ENCODE measurements at places on chromosomes 12 and 14. TPM values are rescaled to one million over a fixed set of nuclear protein-coding genes. Genes with fewer than 3 reads are reported as not detected.

DNA sequence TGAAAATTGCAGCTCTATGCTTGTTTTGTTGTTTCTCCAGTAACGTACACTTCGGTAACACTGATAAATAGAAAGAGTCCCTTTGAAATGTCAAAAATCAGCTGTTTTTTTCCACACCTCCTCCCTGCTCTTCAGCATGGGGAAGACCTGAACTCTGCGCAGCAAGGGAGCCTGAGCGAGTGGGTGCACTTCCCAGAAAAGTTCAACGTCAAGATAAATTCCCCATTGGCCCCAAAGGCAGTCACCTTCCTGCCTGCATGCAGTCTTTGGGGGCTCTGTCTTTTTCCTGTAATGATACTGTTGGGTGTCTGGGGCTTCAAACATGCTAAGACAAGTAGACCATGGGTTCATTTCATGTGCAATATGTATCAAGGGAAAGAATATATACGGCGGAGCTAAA is 8.8 kb upstream of the FOXG1 start:
- no peak overlapping the region for H3K27ac ChIP-seq
- no peak overlapping the region for H3K4me3 ChIP-seq
- DNase-seq: no peak
- H3K27me3 ChIP-seq: 0 out of 2 replicates have a peak, but pooled peaks cover 3% of the 10 kb centered on the region

GRCh38 chr14:67735336-67736147 is 33.9 kb downstream of the RDH12 start:
- no peaks in the 10 kb centered on the region for H3K27me3 ChIP-seq
- no peak overlapping the region for H3K4me3 ChIP-seq
- H3K27ac ChIP-seq: no peak overlapping the region
- no peak for DNase-seq
- H3K36me3 ChIP-seq: no peaks in the 10 kb centered on the region
- peaks cover 44% of the 10 kb centered on the region for H3K4me1 ChIP-seq

- H3K36me3 ChIP-seq: no peaks in the 10 kb centered on the region
- H3K27me3 ChIP-seq: no peaks in the 10 kb centered on the region
- no peak overlapping the region for H3K4me3 ChIP-seq
- H3K4me1 ChIP-seq: peaks cover 6% of the 10 kb centered on the region
- no peak for DNase-seq
Observed at GRCh38 chr12:79514730-79515529, 175.8 kb downstream of the PAWR start.

- no peak overlapping the region for H3K4me3 ChIP-seq
- DNase-seq: no peak
- no peaks in the 10 kb centered on the region for H3K4me1 ChIP-seq
- no peaks in the 10 kb centered on the region for H3K36me3 ChIP-seq
- H3K27me3 ChIP-seq: no peaks in the 10 kb centered on the region
- H3K27ac ChIP-seq: no peak overlapping the region
Observed at GRCh38 chr14:64074961-64075612, 219.1 kb downstream of the ESR2 start.

SOX5 gene
- 76.4 TPM for total RNA-seq

GRCh38 chr12:26823390-26823789 is 9.6 kb downstream of the ITPR2 start:
- H3K4me1 ChIP-seq: peaks cover 97% of the 10 kb centered on the region
- H3K4me3 ChIP-seq: no peak overlapping the region
- no peak for DNase-seq

KRT78 gene
- total RNA-seq: not detected
